NCI-H2029 treated with DMSO at 0.1 percent for 48 hours (cell line): ENCODE measurements at places on chromosomes 7 and 10.

GRCh38 chr10:36332926-36333325, 690.8 kb upstream of the FZD8 start:
- no peak for DNase-seq

GRCh38 chr7:132464740-132465139, 111.5 kb downstream of the PLXNA4 start:
- DNase-seq, result peak; percentile 6

- no peak for DNase-seq
These were observed 4.7 kb downstream of the ZNF775 start for GRCh38 chr7:150383710-150384397.

GRCh38 chr7:151552352-151553028, 32.8 kb upstream of the RHEB start:
- DNase-seq, result peak; percentile 91

DNA sequence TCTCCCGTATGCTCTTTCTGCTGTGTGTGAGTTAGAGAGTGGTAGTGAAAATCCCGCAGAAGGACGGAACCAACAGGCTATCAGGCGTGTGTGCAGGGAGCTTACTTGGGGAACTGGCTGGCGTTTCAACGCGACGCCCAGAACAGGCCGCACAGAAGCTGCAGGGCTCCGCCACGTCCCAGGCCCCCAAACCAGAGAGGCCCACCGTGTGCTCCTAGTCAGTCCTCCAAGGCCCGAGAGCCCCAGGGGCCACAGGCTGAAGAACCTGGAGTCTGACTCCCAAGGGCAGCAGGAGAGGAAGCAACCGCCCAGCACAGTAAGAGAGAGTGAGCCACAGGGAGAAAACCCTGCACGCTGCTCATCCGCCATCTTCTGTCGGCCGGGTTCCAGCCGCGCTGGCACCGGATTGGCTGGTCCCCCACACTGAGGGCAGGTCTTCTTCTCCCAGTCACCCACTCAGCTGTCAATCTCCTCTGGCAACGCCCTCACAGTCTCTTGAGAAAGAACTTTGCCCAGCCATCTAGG, 730.6 kb upstream of the VSTM2A start:
- no peak for DNase-seq

- no peak for DNase-seq
These were observed 51.1 kb upstream of the LYZL1 start for GRCh38 chr10:29237786-29238185.

DNA sequence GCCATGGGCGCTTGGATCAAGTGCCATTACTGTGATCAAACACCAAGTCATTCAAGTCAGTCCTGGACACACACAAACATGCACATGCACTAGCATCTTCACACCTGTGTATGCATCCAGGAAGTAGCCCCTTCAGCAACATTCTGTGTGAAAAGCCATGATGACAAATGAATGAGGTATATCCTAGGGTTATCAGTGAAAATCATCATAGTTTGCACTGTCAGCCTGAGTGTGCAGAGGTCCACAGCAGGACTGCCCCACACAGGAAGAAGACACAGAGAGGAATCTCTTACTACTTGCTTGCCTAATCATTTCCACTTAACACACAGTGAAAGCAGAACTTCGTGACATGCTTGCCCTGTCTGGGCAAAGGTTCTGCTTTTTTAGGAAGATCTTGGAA, 184.0 kb upstream of the ADO start:
- no peak for DNase-seq

DNA sequence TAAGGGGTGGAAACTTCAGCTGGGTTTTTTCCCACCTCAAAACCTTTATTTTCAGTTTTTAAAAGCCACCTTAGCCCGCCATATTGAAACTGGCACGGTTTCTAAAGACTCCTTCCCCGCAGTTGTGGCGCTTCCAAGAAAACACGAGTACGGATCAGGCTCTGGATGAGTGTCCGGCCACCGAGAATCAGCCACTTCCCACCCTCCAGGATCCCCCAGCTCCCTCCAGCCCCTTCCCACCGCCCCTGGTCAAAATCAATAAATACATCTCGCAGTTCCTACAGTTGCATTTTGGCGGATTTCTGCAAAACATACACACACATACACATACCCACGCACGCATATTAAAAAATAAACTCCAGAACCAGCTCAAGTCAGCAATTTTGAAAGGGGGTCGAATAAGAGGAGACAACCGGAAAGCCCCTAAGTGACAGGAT, 1.1 kb downstream of the SFMBT2 start:
- DNase-seq, result no peak

DNA sequence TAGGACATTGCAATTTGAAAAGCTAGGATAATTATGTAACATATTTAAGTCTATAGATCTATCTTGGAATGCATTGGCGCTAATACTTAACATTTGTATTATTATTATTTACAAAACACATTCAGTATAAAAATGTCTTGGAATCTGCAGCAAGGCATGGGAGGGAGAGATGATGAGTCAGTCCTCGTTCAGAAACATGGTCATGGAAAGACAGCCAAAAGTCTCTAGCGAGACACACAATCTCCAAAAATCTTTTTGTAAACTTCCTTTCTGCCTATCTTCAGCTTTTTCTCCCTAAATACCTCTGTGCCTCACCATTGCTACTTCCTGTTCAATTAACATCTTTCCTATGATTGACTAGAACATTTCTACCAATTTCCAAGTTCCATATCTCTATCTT, 188.4 kb upstream of the CACNA2D1 start:
- DNase-seq, result no peak
